Naive thymus-derived CD8-positive, alpha-beta T cell (primary cell): ENCODE measurements at places on chromosomes 16 and 17.
A peak's percentile ranks its signal among the peaks of the same experiment; 100 is the strongest.

- H3K36me3 ChIP-seq: peaks cover 2% of the 10 kb centered on the region
- H3K4me1 ChIP-seq: no peaks in the 10 kb centered on the region
- H3K27me3 ChIP-seq: peaks cover 3% of the 10 kb centered on the region
- no peak overlapping the region for H3K27ac ChIP-seq
- DNase-seq: no peak
These were observed 76.7 kb downstream of the CEP112 start for GRCh38 chr17:66115246-66115645.

DNA sequence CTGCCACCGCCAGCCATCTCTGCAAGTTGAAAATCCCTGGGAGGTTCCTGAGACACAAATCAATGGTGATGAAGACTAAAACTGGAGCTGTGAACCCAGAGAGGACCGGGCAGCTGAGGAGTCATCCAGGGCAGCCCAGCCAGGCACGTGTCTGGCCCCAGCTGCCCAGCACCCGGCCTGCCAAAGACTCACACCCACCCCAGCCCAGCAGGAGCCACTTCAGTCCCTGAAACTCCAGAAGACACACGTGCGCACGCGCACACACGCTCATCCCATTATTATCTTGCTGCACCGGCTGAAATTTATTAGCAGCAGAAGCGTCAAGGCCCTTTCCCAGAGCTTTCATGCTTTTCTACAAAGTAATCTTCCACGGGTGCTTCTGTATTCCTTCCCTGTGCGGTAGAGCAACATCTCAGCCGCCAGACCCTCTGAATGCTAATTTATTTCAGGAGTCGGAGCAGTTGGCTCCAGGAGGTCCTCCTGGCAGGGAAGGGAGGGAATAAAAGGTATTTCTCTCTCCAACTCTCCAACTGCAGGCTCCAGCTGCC lies 59.8 kb upstream of the RBFOX3 start:
- H3K36me3 ChIP-seq: peaks cover 2% of the 10 kb centered on the region
- H3K27ac ChIP-seq: no peak overlapping the region
- no peak overlapping the region for H3K4me3 ChIP-seq
- DNase-seq: no peak
- no peaks in the 10 kb centered on the region for H3K4me1 ChIP-seq

DNA sequence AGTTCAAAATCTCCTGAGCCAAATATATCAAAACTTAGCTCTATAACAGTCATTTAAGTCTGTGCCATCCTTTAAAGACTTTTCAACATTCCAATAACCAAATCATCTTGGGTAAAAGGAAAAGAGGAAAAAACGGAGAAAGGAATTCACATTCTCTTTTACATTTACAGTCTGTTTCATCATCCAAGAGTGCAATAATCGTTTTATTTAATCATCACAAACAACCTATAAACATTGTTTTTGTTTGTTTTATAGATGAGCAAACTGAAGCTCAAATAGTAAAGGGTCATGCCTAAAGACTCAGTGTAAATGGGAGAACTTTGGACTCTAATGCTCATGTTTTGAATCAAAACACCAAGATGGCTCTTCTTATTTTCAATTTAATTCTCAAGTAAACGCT lies 252.3 kb downstream of the TOX3 start:
- no peak overlapping the region for H3K4me3 ChIP-seq
- H3K27me3 ChIP-seq: peaks cover under 1% of the 10 kb centered on the region
- DNase-seq: no peak
- H3K4me1 ChIP-seq: no peaks in the 10 kb centered on the region
- peaks cover 9% of the 10 kb centered on the region for H3K36me3 ChIP-seq

GRCh38 chr17:7313088-7313889 lies 1.9 kb downstream of the GPS2 start:
- peak overlapping the region; percentile 87 for H3K4me3 ChIP-seq
- peak overlapping the region; percentile 97 for H3K27ac ChIP-seq
- H3K27me3 ChIP-seq: no peaks in the 10 kb centered on the region
- no peak for DNase-seq
- H3K36me3 ChIP-seq: peaks cover 17% of the 10 kb centered on the region

DNA sequence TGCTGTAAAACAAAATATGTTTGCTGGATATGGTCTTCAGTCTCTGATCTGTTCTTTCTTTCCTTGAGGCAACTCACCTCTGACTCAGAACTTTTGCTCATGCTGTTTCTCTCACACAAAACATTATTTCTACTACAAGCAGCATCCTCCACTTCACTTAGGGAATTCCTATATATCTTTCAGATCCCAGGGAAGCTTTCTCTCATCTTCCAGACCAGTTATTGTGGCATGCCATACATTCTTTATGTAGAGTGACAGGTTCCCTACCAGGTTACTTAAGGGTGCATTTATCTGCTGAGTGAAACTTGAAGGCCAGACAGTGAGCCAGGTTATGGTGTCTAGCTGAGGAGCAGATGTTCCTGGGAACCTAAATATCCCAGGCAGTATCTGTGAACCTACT lies 1226.0 kb downstream of the CDH8 start:
- H3K36me3 ChIP-seq: no peaks in the 10 kb centered on the region
- no peak overlapping the region for H3K4me3 ChIP-seq
- DNase-seq: no peak
- H3K27me3 ChIP-seq: no peaks in the 10 kb centered on the region

- no peaks in the 10 kb centered on the region for H3K27me3 ChIP-seq
- H3K27ac ChIP-seq: no peak overlapping the region
- no peaks in the 10 kb centered on the region for H3K36me3 ChIP-seq
- H3K4me1 ChIP-seq: no peaks in the 10 kb centered on the region
- DNase-seq: no peak
These were observed 220.5 kb downstream of the PARN start for GRCh38 chr16:14409563-14409962.

DNA sequence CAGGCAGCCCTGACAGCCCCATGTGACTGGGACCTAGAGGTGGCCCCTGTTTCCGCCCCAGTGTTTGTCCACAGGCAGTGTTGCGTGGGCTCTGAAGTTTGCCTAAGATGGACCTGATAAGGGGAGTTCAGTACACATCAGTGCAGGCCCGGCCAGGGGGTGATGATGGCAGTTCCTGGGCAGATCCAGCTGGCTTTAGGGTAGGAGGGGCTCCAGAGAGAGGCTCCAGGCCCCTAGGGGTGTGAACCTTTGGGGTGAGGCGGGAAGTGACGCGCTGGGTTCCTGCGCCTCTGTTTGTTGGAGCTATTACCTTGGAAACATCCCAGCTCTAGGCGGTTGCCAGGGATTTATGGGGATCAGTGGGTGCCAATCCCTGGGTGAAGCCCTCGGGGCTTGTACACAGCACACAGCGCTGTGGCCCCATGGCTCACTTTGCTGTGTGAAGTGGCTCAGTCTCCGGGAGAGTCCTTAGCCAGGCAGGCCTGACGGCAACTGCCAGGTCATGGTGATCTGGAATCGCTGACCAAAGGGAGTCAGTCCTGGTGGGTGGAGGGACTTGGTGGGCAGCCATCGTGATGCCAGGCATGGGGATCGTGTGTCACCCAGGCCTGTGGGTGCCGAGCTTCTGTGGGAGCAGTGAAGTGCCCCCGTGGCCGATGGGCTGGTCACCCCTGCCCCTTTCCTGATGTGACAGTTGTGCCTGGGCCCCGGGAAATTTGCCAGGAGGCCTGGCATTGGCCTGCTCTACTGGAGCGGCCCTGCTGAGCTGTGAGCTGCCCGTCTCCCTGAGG lies 146.1 kb downstream of the SEC14L1 start:
- H3K4me3 ChIP-seq: no peak overlapping the region
- DNase-seq: no peak
- H3K27me3 ChIP-seq: peaks cover 8% of the 10 kb centered on the region
- H3K36me3 ChIP-seq: no peaks in the 10 kb centered on the region
- peaks cover 4% of the 10 kb centered on the region for H3K4me1 ChIP-seq

DNA sequence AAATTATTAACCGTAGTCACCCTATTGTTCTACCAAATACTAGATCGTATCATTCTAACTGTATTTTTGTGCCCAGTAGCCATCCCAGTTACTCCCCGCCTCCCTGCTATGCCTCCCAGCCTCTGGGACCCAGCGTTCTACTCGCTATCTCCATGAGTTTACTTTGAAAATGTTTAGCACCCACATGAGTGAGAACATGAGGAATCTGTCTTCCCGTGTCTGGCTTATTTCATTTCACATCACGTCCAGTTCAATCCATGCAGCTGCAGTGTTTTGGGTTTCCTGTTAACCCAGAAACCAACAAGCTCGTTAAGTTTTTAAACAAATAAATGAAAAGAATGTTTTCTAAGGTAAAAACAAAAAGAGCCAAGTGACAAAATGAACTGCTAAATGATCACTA lies 82.1 kb downstream of the VPS53 start:
- H3K36me3 ChIP-seq: peaks cover 12% of the 10 kb centered on the region
- H3K4me1 ChIP-seq: peaks cover 3% of the 10 kb centered on the region
- H3K27me3 ChIP-seq: no peaks in the 10 kb centered on the region

DNA sequence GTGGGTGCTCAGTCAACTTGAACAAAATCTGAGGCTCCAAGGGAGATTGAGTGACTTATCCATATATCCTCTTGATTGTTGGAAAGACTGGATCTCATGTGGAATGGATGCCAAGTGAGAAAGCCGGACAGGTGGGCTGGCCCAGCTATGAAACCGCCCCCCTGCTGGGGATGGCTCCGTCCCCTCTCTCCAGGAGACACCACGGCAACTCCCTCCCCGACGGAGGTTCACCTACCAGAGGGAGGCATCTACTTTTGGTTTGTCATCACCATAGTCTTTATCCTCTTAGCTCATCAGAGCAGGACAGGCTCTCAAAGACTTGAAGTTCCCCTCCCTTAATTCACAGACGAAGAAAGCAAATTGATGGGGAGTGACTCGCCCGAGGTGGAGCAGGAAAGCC lies 1.8 kb upstream of the ALG1 start:
- no peak for DNase-seq
- peaks cover 8% of the 10 kb centered on the region for H3K36me3 ChIP-seq
- H3K4me3 ChIP-seq: no peak overlapping the region
- peaks cover 34% of the 10 kb centered on the region for H3K4me1 ChIP-seq

- H3K4me1 ChIP-seq: peaks cover 23% of the 10 kb centered on the region
- no peak for DNase-seq
- H3K27me3 ChIP-seq: no peaks in the 10 kb centered on the region
- H3K4me3 ChIP-seq: no peak overlapping the region
These were observed 103.9 kb downstream of the SOCS1 start for GRCh38 chr16:11151885-11152629.

- H3K27ac ChIP-seq: no peak overlapping the region
- H3K4me3 ChIP-seq: no peak overlapping the region
- no peak for DNase-seq
- H3K4me1 ChIP-seq: peaks cover 16% of the 10 kb centered on the region
- peaks cover 34% of the 10 kb centered on the region for H3K27me3 ChIP-seq
- no peaks in the 10 kb centered on the region for H3K36me3 ChIP-seq
These were observed 3.6 kb upstream of the UTS2R start for GRCh38 chr17:82367724-82368524.

DNA sequence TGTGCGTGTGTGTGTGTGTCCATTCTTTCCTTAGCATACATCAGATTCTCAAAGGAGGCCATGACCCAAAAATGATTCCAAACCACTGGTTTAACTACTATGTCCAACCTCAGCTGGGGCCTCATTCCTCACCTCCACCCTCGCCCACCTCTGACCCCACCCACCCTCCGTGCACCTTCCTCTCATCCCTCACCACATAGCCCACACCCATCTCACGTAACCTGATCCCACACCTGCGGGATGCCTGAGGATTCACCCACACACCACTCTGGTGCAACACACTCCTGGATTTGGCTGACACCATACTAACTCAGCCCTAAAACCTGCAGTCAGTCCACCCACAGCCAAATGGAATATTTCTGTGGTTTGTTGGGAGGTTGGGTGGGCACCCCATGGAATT lies 3.3 kb upstream of the CSNK2A2 start:
- DNase-seq: no peak
- peaks cover 19% of the 10 kb centered on the region for H3K27me3 ChIP-seq
- no peak overlapping the region for H3K4me3 ChIP-seq
- H3K36me3 ChIP-seq: no peaks in the 10 kb centered on the region
- no peak overlapping the region for H3K27ac ChIP-seq

DNA sequence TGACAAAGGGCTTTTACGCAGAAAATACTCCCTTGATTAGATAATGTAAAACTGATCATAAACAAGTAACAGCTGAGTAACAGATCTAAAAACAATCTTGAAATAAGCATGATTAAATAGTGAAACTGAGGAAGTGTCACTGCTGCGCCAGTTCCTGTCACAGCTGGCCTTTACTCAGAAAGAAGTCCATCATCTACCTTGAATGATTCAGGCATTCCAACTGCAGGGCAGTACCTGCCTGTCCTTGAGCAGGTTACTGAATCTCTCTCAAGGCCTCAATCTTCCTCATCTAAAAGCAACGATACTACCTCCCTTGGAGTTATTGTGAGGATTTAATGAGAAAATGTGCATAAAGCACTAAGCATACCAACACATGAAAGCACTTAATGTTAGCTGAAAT lies 12.7 kb downstream of the PHLPP2 start:
- DNase-seq: no peak
- no peak overlapping the region for H3K27ac ChIP-seq
- no peaks in the 10 kb centered on the region for H3K27me3 ChIP-seq
- H3K4me1 ChIP-seq: peaks cover 3% of the 10 kb centered on the region

DNA sequence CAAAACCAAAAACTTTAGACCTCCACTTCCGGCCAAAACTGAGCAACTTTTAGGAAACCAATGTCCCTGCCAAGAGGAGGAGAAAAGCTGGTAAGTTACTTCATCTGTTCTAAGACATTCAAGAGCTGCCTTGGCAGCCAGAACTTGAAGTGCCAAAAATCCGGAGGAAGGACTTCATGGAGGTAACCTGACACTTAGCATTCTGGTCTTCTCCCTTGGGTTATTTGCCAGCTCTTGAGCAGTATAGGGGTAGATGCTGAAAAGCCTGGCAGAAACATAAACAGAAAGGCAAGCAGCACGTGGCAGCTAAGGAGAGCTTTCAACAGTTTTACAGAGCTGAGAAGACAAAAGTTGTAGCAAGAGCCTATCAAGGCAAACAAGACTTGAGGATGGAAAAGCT lies 53.2 kb downstream of the CDYL2 start:
- H3K27me3 ChIP-seq: no peaks in the 10 kb centered on the region
- H3K4me3 ChIP-seq: no peak overlapping the region
- no peak for DNase-seq
- H3K27ac ChIP-seq: no peak overlapping the region
- H3K36me3 ChIP-seq: peaks cover 2% of the 10 kb centered on the region

- no peaks in the 10 kb centered on the region for H3K27me3 ChIP-seq
- no peaks in the 10 kb centered on the region for H3K4me1 ChIP-seq
- no peak for DNase-seq
- H3K4me3 ChIP-seq: no peak overlapping the region
- H3K36me3 ChIP-seq: no peaks in the 10 kb centered on the region
These were observed 7.5 kb downstream of the DNASE1L2 start for GRCh38 chr16:2243781-2244180.

GRCh38 chr17:19364699-19365498 lies 2.4 kb upstream of the B9D1 start:
- DNase-seq: no peak
- peaks cover 6% of the 10 kb centered on the region for H3K27me3 ChIP-seq

DNA sequence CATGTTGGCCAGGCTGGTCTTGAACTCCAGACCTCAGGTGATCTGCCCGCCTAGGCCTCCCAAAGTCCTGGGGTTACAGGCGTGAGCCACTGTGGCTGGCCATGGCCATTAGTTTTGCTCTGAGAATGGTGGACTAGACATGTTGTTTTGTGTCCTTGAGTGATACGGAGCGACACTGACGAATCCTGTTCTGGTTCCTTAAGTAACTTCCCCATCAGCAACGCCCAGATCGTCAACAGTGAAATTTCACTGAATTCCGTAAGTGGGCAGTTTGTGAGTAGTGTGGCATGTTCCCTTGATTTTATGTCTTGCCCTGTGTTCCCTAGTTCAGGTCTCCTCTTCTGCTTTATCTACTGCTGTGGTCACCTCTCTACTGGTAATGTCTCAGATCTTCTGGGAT lies 67.4 kb downstream of the SNX29 start:
- H3K27ac ChIP-seq: no peak overlapping the region
- H3K4me3 ChIP-seq: no peak overlapping the region
- H3K4me1 ChIP-seq: no peaks in the 10 kb centered on the region
- no peak for DNase-seq
